Kidney capillary endothelial cell (primary cell): ENCODE measurements at places on chromosomes 4 and X.

DNA sequence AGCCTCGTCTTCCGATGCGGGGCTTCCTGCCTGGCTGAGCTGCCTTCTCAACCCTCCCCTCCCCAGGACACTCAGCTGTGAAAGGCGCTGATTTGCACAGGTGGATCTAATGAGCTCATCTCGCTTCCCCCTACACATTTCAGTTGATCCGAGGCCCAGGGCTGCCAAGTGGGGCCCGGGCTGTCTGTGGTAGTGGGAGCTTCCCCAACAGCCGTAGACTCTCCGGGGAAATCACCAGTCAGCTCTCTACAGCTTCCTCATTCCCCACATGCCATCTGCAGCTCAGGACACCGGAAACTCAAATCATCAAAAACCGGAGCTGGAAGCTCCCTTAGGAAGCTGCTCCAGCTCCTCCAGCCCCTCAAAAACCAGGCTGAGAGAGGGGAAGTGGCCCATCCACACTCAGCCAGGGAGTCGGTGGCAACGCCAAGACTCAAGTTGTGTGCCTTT is 56.2 kb downstream of the SMIM20 start:
- peak; percentile 23 for DNase-seq

DNA sequence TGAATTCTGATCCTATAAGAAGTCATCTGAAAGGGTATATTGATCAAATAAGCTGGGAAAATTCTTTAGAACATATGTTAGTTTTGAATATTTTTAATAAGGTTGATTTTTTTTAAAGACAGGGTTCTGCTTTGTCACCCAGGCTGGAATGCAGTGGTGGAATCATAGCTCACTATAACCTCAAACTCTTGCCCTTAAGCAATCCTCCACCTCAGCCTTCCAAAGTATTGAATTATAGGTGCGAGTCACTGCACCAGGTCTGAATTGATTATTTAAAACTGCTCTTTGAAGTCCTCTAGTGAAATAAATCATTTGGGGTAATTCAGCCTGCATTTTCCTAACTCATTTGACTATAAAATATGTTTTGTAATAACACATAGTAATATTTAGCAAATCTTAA is 812.3 kb downstream of the PDHA2 start:
- DNase-seq, result no peak

DNA sequence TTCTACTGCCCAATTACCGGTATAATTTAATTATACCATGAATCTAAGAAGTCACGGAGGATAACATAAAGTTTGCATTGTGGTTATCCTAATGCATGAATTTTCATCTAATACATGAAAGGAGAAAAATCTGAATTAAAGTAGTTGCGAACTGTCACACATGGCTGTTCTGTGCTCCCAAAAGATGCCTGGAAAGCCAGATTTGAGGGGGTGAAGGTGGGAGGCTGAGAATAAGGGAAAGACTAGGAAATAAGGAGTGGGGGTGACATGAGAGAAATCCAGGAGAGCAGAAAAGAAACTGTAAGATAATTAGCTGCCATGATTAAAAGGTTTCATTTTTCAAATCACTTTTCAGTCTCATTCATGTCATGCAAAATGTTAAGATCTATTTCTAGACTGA is 1582.7 kb downstream of the STIM2 start:
- no peak for DNase-seq

- no peak for DNase-seq
Observed at GRCh38 chr4:150973626-150974251, 41.3 kb downstream of the LRBA start.

DNA sequence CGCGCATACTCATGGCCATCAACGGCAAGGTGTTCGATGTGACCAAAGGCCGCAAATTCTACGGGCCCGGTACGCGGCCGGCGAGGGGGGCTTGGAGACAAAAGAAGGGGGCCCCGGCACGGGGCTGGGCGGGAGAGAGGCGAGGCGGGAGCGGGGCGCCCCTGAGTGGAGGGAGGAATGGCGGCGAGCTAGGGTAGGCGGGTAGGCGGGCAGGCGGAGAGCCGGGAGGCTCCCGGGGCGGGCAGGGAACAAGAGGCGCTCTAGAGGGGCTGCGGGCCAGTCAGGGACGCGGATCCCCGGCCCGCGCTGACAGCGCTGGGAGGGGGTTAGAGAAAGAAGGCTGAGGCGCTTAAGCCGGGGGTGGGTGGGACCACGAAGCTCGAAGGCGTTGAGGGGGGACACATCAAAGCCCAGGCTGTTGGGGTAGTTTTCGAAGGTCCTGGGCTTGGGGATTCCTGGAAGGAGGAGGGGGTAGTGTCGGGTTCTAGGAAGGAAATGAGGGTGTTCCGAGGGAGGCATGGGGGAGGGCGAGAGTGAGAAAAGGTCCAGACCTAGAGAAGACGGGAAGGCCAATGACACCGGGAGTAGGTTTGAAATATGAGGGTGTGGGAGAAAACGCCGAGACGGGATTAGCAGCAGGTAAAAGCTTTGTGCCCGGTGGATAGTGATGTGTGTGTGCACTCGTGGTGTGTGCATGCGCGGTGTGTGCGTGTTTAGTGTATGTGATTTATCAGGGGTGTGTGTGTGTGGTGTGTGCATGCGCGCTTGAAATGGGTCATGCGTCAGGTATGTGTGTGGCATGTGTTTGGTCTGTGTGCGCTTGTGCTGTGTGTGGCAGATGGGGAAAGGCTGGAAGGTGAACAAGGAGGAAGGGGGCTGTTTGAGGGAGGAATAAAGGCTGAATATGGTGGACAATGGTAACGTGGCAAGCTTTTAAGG is 807 bp downstream of the PGRMC1 start:
- DNase-seq, result no peak

DNA sequence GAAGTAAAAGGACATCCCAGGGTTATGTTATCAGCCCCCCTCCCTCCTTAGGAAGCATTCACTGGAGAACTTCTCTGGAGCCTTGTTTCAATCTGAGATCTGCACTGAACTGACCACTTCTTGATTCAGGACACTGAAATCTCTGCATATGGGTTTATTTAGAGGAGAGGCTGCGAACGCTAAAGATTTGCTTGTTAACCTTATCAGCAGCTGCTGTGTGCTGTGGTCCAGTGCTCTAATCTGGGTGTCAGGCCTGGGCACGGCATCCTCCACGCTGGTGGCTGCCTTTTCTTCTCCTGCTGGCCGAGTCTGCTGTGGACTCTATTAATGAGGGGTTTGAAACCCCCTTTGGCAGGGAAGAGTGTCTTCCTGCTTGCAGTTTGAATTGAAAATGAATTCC is 1094.7 kb upstream of the TENM3 start:
- DNase-seq, result no peak

GRCh38 chrX:110374559-110374958 is 15.9 kb downstream of the RTL9 start:
- no peak for DNase-seq

DNA sequence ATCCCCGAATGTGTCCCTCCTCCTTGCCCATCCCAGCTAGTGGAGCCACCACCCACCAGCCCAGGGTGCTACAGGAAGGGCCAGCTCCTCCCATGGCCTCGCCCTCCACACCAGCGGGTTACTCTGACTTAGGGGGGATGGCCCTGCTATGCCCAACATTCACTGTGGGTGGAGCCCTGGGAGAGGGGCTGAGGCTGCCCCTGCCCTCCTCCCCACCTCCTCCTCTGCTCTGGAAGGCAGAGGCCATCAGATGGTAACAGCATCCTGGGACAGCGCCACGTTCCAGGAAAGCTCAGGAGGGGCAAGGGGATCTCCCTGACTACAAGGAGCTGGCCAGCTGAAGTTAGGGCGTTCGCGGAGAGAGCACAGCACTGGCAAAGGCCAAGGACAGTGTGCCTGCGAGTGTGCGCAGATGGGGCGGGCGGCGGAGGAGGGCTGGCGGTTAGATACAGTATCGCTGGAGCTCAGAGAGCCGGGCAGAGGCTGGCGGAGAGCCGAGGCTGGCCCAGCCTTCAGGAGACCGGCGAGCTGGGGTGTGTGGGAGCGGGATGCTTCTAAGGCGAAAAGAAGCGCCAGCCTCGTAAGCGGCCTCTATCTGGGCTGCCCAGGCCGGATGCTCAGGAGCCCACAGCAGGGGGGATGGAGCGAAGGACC is 1.5 kb downstream of the JAKMIP1 start:
- no peak for DNase-seq

DNA sequence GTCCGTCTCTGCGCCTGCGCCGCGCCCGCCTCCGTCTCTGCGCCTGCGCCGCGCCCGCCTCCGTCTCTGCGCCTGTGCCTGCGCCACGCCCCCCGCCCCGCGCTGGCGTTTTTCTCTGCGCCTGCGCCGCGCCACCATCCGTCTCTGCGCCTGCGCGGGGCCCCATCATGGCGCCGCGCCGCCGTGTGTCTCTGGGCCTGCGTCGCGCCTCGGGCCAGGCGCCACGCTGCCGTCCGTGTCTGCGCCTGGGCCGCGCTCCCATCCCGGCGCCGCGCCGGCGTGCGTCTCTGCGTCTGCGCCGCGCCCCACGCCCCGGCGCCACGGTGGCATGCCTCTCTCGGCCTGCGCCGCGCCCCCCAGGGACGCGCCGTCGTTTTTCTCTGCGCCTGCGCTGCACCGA is 51.8 kb upstream of the DUX4 start:
- no peak for DNase-seq

DNA sequence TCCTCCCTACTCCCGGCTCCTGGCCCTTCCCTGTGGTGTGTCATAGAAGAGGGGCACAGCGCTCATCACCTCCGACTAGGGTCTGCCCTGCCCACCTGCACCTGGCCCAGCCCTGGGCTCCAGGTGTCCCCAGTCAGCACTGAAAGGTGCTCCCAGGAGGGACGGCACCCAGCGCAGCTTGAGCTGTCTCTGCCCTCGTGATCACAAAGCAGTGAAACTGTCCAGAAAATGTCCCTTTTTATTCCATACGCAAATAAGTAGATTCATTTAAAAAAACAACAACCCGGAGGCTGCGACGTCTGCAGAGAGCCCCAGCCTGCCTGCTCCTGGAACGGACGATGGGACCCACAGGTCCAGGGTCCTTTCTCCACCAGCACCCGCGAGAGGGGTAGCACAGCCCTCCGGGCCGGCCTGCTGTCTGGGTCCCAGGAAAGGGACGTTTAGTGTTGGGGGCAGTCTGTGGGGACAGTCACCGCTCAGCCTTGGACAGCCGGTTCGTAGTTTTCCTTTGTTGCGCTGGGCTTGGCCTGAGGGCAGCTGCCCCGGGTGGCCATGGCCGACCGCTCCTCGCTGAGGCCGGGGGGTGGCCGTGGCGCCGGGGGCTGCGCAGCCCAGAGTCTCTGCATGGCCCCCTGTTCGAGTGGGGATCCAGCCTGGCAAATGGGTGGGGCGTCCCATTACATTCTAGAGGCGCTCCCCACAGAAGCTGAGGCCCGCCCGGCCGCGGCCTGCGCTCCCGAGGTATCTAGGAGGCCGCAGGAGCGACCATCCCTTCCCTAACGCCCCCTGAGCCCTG is 4.6 kb downstream of the HMX1 start:
- no peak for DNase-seq

- peak; percentile 15 for DNase-seq
Observed at GRCh38 chr4:86595426-86595805, 1.3 kb downstream of the PTPN13 start.

DNA sequence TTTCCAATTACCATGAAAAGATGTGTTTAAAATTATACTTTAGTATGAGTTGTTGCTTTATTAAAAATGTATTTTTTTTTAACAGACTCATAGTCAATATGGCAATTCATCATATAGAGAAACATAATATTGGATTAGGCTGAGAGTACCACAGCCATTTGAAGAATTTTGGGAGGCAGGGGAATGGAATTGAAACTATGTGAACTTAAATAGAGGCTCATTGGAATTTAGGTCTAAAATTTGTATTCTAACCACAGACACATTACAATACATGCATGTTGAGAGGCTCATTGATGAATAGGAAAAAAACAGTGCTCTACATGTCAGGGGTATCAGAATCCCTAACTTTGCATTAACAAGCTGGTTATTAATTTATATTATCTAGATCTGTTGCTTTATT is 269.6 kb downstream of the DKK2 start:
- no peak for DNase-seq

DNA sequence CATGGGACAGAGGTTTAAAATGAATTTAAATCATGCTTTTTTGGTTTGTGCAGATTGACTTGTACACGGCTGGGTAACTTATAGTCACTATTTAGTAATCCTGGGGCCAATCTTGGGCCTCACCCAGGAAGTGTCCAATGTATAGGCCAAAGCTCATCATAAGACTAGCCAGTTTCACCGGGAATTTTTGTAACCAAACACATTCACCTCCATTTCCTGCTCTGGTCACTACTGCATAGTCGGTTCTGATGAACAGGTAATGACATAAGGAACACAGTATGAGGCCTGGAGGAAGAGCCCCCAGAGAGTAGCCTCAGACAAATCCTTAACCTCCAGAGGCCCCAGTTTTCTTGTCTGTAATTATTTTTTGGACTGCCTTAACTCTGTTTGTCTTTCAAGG is 81.9 kb downstream of the HPRT1 start:
- no peak for DNase-seq

DNA sequence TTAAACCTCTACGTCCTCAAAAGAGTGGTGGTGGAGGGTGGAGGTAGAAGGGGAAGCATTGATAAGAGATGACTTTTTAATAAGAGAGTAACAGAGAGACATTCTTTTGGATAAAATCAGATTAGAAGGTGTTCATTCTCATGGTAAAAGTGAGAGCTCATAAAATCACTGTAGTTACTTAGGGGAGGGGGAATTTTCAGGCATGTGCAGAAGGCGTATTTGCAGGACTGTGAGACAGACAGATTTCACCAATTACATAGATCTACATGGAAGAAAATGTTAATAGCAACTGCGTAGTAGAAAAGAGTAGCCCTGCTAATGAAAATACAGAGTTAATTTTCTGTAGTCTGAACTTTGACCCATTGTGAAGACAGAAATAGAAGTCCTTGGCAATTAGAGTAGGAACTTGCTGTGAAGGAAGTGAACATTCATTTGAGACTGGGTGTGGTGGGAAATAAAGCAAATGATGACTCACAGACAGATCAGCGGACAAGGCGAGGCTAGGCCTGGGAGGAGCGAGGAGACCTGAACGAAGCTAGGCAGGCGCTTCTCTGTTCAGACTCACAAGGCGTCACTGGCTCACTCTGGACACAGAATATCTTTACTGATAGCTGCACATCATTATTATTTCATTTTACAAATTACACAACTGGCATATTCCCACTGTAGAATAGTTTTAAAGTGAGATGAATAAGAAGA is 57.2 kb upstream of the FAM9C start:
- DNase-seq, result peak; percentile 80

DNA sequence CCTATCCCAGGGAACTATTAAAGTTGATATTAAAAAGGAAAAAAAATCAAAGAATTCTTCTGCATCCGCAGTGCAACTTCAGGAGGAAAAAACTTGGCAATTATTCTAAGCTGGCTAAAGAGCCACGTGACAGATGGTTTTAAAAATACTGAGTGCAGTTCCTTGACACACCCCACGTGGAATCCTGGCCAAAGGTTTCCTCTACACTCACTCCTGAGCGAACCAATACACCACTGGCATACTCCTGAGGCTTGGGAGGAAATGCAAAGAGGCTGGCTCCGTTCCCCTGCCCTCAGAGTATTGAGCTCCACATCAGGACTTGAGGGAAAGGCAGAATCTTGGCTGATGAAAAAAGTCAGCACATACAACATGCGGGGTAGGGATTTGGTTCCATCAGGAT is 133.8 kb upstream of the ATP6AP2 start:
- no peak for DNase-seq

GRCh38 chr4:133972586-133972985 is 229.0 kb downstream of the PABPC4L start:
- no peak for DNase-seq
